ENCODE measurements at places on chromosomes 16 and 17.

- DNase-seq, result no peak
Measured at GRCh38 chr16:11915114-11915643, 577 bp downstream of the GSPT1 start.

DNA sequence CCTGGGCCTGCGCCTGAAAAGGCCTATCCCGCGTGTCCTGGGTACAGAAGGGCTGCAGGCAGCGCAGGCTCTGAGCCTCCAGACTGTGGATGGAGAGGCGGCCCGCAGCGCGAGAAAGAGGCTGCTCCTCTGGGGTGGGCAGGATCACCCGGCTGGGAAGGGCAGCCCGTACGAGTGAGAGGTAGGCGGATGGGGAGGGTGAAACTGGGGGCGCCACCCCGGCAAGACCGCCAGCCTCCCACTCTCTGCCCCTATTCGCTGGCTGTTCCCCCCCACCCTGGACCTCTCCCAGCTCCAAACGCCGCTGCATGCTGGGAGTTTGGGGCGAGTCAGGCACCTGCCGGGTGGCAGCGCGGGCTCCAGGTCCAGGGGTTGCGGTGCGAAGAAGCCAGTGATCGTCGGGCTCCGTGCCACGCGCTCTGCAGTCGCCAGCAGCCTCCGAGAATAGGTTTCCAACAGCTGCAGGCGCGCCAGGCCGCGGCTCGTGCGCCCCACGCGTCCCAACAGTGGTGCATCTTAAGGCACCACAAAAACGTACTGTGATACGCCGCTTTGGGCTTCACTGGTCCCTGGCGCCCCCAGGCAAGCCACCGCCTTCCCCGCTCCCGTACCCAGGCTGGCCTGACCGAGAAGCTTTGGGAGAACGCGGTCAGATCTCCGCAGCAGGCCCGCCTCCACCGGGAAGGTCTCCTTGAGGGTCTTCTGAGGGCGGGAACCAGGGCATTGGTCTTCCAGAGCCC lies 1.1 kb downstream of the NOXO1 start:
- no peak for DNase-seq

DNA sequence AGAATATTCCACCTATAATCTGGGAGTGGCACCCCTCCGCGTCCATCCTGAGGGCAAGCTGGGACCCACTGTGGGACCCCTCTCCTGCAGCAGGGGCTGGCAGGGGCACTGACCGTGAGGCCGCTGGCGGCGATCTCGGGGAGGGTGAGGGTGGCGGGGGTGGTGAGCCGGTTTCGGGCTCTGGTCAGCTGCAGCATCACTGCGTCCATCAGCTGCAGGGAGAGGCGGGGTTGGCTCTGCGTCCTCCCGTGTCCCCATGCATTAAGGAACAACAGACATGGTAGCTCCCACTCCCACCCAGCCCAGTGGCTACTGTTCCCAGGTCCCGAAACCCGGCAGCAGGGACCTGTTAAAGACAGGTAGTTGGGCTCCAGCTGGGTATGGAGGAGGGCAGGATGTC lies 3.3 kb downstream of the SMIM22 start:
- DNase-seq, result no peak

GRCh38 chr17:35432176-35433074 lies at the start of gene SLFN12:
Gene SLFN12, minus strand, starts transcription at chr17:35432500. Its CDS starts 9,472 bp downstream, at chr17:35423028.
- DNase-seq, result no peak

GRCh38 chr17:4945176-4945943 lies 3.0 kb downstream of the PFN1 start:
- peak; percentile 16 for DNase-seq

GRCh38 chr17:60231691-60232090 lies 81.9 kb downstream of the CA4 start:
- no peak for DNase-seq

DNA sequence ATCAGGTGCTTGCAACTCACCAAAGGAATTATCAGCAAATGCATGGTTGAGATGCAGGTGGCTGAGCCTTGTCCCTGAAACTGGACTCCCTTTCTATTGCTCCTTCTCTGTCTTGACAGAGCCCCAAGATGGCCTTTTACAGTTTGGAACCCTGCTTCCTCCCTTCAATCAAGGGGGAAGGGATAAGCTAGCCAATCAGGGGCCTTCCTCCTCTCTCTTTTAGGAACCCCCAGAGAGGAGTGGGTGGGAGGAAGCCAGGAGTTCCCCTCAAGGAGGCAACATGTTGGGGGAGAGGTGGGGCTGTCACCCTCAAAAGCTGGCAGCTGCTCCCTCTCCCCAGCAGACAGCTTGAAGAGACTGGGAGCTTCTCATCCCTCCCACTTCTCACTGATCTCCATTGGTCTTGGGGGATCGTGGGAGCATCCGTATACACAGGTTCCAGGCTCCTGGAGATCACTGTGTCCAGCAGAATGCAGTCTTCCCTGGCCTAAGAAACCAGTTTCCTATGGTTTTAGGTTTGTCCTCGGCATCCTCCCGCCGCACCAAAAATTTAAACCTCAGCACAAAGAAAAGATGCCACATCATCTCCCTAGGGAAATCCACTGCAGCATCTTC lies 7.2 kb downstream of the RASL10B start:
- no peak for DNase-seq

GRCh38 chr16:89426736-89427530 lies 63.4 kb downstream of the ANKRD11 start:
- DNase-seq, result no peak

GRCh38 chr17:6340708-6341107 lies 94.2 kb downstream of the AIPL1 start:
- no peak for DNase-seq

- no peak for DNase-seq
Measured at GRCh38 chr17:75241143-75241430, 20.3 kb downstream of the GGA3 start.

- DNase-seq, result no peak
Measured at GRCh38 chr17:38654411-38655398, 20.1 kb downstream of the EPOP start.

GRCh38 chr17:46862949-46863348 lies 11.6 kb downstream of the WNT9B start:
- no peak for DNase-seq

GRCh38 chr17:33390479-33391176 lies 97.5 kb upstream of the ASIC2 start:
- DNase-seq, result no peak

DNA sequence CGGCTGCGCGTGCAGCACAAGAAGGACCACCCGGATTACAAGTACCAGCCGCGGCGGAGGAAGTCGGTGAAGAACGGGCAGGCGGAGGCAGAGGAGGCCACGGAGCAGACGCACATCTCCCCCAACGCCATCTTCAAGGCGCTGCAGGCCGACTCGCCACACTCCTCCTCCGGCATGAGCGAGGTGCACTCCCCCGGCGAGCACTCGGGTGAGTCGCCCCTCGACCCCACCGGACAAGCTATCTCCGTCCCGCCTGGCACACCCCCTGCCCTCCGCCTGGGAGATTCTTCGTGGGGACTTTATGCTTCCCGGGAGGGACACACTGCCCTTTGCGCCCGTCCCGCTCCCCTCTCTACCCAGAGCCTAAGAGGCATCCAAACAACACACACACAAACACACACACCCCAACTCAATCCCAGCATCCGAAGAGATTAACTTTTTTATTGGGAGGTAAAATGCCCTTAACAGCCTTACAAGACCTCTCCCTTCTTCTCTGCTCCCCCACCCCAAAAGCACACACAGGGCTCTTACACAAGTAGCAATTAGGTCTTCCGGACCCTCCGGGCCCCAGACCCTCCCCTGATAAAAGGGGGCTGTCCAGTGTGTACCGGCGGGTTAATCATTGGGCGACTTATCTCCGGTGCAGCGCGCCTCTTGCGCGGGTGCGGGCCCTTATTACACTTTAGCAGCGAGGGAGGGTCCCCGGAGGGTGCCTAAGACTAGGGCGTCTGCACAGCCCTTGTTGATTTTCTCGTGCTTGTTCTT lies 2.1 kb downstream of the SOX9 start:
- no peak for DNase-seq

- DNase-seq, result peak; percentile 96
Measured at GRCh38 chr17:74569020-74570003, 2.0 kb upstream of the CD300H start.

DNA sequence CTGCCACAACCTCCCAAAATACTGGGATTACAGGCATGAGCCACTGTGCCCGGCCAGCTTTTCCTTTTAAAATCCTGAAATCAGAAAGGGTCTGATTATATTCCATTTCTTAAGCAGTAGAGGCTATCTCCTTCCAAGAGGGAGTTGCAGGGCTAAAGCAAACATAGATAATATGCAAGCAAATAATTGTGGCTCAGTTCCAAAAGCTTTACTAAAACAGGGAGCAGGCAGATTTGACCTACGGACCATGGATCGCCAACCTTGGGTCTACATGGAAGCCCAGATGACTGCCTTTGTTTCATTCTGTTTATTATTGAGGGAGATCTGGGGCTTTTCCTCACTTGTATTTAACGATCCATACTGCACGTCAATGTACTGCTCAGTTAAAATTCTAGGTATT lies 38.5 kb downstream of the CLEC3A start:
- DNase-seq, result no peak

DNA sequence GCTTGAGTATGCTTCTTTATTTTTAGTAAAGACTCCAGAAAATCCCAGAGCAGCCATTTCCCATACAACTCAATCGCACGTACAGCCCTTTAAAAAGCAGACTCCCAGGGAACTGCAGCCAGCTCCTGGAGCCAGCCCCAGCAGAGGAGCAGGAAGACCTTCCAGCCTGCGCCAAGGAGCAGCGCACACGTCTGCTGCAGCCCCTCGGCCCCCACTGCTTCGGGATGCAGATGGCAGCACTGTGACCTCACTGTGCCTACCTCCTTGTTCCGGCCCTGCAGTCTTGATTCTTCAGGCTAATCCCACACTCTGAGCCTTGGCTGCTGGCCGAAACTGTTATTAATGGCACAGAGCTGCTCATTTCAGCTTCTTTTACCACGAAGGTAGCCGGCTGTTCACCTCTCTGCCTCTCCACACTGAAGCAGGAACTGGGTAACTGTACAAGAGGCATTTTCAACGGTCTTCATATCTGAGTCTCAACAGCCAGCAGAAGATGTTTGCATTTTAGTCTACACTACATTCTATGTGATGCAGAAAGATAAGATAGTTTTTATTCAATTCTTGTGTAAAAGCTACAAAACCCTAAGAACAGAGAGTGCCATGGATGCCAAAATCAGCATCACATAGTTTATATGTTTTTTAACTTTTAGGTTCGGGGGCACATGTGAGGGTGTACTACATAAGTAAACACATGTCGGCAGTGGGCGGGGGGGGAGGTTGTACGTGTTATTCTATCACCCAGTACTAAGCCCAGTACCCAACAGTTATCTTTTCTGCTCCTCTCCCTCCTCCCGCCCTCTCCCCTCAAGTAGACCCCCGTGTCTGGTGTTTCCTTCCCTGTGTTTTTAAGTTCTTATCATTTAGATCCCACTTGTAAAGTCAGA lies 130.9 kb downstream of the ANKRD11 start:
- DNase-seq, result no peak

GRCh38 chr17:78130437-78131101 lies at the start of gene TMC8:
Gene TMC8, plus strand, starts transcription at chr17:78130771. Its CDS starts 818 bp downstream, at chr17:78131589.
- DNase-seq, result peak; percentile 99

GRCh38 chr17:78939615-78940014 lies 14.4 kb upstream of the TIMP2 start:
- no peak for DNase-seq

DNA sequence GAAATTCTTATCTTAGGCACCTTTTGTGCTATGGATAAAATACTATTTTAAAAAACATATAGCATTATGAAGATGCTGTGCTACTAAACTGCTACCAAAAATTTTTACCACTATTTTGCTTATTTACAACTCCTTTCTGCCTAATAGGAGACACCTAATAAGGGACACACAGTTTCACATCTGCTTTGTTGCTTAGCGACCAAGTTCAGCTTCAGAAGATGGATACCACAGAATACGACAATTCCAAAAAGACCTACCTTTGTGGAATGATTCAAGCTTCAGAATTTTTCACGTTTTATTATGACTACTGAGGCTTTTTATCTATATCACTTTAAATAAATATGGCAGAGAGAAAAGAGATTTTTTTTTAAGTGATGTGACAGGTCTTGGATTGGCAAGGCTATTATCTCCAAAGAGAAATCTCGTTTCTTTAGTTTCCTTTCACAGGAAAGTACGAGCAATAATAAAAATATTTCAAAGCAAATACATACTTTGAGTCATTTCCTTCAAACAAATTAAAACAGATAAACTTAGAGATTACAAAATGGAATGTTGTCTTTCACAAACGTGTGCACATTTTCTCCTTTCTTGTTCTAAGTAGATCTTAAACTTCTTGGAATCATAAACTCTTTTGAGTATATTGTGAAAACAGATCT lies 35.4 kb downstream of the SPAG9 start:
- no peak for DNase-seq

- DNase-seq, result no peak
Measured at GRCh38 chr16:77408607-77409006, 26.2 kb downstream of the ADAMTS18 start.

DNA sequence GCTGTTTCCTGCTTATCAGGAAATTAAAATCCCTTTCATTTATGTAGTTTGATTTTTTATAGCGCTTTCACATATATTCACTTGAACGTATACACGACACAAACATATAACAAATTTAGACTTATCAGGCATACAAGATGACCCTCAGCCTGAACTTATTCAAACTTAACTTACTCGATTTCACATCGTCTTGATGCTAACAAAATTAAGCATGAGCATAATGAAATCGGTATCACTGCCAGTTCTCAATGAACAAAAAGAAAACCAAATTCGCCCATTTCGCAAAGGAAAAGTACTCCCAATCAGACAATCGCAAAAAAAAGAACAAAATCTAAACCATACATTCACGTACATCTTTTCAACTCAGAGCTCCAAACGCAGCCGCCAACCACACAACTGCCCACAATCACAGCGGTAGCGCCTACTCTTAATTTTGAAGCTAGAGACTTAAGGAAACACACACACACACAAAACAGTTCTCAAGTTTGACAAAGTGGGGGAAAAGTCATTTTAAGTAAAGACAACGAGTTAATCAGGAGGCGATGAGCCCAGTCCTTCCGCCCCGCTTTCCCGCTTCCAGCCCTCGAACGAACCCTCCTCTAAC lies 1.1 kb downstream of the GJC1 start:
- DNase-seq, result no peak

DNA sequence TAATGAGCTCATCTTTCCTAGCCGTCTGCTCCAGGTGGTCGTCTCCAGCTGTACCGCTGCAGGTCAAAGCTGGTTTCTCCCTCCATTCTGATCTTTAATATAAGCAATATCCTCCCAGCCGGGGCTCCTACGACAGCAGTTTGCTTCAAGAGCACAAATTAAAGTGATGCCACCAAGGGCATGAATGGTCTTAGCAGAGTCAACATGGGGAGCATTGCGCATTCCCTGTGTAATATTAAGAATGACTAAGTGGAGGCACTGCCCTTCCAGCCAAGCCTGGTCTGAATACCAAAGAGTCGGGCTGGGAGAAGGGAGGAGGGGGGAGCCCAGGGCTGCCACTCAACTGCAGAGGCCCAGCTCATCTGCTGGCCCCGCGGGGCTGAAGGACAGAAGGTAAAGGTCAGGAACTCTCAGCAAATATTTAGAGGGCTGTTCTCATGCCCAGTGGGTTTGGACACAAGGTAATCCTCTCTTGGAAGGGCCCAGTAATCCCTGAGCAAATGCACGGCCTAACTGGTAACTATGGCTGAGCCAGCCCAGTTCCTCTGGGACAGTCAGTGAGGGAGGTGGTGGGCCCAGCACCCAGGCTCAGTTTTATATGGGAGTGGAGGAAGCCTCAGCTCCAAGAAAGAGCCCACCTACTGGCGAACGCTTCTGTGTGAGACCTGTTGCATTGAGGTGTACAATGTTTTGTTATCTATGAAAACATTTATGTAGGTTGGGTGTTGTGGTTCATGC lies 121.2 kb downstream of the IRX3 start:
- DNase-seq, result no peak
